Cerebellum (tissue), 4 donors: ENCODE measurements at places on chromosomes 2 and 18. TPM values are rescaled to one million over a fixed set of nuclear protein-coding genes. Genes with fewer than 3 reads are reported as not detected.

The DDX1 gene
- 82.9 TPM for total RNA-seq

GRCh38 chr2:50018292-50018691 lies 864.0 kb upstream of the FSHR start:
- no peak for DNase-seq

- no peak for DNase-seq
Measured at GRCh38 chr2:100733391-100734187, 86.3 kb upstream of the NPAS2 start.

GRCh38 chr2:152453129-152453911 lies 118.3 kb downstream of the FMNL2 start:
- DNase-seq = peak; percentile 58
